ENCODE measurements at places on chromosomes 4 and X.
A peak's percentile ranks its signal among the peaks of the same experiment; 100 is the strongest.

GRCh38 chr4:157271166-157271869 lies 50.8 kb downstream of the GRIA2 start:
- DNase-seq = no peak

DNA sequence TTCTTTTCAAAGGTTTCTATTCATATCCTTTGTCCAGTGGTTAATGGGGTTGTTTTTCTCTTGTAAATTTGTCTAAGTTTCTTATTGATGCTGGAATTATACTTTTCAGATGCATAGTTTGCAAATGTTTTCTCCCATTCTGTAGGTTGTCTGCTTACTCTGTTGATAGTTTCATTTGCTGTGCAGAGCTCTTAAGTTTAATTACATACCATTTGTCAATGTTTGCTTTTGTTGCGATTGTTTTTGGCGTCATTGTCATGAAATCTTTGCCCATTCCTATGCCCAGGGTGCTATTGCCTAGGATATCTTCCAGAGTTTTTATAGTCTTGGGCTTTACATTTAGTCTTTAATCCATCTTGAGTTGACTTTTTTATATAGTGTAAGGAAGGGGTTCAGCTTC lies 21.2 kb upstream of the UGT8 start:
- DNase-seq = no peak

DNA sequence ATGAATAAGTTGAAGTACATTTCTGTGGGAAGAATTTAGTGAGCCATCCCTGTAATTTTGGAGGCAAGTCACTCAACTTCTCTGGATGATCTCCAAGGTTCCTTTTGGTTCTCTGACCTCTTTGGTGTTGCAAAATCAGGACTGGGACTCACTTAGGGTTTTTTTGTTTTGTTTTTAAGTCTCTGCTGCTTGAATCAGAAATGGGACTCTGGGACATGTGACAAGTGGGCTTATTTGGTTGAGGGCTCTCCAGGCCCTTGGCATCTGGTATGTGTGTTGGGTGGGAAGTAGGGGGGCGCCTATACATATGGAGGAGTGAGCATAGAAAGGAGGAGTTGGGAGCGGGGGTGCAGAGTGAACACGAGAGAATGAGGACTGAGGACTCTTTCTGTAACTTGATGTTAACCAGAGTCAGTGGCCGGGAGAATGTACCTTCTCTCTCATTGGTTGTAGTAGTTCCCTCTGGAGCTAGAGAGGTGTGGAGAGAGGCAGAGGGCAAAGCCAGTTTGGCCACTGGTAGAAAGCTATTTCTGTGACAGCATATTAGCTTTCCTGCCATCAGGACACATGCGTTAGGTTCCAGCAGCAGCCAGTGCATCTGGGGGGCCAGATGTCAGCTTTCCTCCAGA lies 1.9 kb downstream of the ARHGAP10 start:
- DNase-seq = no peak

- DNase-seq = no peak
Observed at GRCh38 chr4:143438710-143439109, 74.8 kb upstream of the SMARCA5 start.

GRCh38 chr4:140095694-140096482 lies 58.1 kb downstream of the MAML3 start:
- peak; percentile 58 for DNase-seq

DNA sequence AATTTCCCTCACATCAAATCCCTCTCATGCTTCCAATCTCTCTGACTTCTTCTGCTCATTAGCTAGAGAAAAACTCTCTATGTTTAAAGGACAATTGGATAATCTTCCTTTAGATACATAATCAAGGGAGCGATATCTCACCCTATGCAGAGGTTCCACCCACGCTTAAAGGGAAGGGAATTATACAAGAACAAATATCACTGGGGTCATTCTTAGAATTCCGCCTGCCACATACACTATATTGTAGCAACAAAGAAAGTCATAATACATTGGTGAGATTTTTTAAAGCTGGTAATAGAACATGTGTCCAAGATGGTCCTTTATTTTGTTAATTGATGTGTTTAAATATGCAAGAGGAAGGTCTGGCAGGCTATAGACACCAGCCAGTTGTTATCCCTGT lies 31.5 kb downstream of the NKX6-1 start:
- no peak for DNase-seq

DNA sequence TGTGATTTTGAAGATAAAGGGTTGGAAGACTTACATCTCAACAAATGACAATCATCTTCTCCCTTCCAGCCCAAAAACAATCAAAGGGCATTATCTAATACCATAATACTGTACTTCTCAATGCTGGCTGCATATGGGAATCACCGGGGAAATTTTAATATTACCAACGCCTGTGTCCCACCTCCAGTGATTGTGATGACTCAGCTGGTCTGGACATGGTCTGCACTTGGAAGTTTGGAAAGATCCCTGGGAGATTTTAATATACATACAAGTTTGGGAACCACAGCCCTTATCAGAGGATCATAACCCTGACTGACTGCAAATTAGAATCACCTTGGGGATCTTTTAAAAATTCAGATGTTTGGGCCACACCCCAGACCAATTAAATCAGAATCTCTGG lies 29.9 kb downstream of the ARL13A start:
- no peak for DNase-seq

DNA sequence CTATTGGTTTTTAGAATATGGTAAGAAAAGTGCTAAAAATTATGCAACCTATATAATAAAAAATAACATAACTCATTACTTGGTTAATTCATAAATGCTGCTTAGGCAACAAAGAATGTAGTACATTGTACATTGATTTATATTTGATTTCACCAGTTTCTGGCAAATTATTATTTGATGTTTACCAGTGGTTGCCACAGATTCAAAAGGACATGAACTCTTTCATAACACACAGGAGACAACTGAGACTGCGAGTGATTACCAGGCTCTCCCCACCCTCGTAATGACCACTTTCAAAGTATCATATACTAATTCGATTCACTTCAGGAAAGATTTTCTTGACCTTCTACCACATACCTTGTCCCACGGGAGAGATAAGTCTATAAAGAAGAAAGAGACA lies 158.5 kb downstream of the NR3C2 start:
- DNase-seq = no peak

DNA sequence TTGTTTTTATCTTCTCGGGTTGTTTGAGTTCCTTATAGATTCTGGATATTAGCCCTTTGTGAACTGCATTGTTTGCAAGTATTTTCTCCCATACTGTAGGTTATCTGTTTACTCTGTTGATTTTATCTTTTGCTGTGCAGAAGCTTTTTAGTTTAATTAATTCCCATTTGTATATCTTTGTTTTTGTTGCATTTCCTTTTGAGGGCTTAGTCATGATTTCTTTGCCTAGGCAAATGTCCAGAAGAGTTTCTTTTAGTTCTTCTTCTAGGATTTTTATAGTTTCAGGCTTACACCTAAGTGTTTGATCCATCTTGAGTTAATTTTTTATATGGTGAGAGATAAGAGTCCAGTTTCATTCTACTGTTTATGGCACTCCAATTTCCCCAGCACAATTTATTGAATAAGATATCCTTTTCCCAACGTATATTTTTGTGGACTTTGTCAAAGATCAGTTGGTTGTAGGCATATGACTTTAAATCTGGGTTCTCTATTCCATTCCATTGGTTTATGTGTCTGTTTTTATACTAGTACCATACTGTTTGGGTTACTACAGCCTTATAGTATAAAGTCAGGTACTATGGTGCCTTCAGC lies 54.3 kb downstream of the EGF start:
- no peak for DNase-seq

DNA sequence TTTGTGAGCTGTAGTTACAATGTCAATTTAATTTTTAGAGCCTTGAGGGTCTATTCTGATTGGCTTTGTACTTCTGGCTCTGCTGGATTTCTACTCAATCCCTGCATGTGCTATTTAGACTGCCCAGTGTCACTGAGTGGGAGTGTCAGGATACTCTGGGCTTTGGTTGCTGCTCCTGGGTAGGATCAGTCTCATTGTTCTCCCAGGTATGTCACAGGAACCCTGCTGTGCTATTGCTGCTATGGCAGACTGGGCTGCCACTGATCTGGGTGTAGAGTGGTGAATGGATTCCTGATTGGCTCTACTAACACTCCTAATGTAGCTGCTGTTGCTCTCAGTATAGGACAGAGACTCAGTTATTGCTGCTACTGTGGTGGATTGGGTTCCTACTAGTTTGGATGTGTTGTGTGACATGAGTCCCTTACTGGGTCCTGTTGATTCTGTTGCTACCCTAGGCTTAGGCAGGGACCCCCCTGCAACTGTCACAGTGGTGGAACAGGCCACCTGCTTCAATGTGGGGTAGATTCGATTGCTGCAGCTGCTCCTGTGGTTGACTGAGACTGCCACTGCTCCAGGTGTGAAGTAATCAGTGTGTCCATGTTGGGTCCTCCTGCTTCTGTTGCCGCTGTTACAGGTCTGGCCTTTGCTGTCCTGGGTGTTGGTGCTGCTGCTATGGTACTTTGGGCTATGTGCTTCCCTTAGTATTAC lies 707.8 kb upstream of the AMOT start:
- DNase-seq = no peak

DNA sequence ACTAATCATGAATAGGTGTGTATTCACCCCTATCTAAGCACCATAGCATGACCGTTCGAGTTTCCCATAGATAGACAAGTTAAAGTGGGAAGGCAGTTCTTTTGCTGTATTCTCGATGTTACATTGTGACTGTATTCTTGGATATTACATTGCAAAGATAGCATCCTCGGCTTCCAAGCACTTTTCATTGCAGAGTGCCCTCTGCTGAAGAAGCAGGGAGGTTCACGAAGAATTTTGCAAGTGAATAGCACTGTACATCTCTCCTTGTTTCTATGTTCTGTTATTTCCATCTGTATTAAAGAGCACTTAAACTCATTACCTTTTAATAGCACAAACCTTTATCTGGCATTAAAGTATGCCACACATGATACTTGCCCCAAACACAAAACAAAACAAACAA lies 426.7 kb upstream of the ARX start:
- no peak for DNase-seq

GRCh38 chr4:168790898-168791297 lies 219.2 kb downstream of the CBR4 start:
- DNase-seq = no peak

DNA sequence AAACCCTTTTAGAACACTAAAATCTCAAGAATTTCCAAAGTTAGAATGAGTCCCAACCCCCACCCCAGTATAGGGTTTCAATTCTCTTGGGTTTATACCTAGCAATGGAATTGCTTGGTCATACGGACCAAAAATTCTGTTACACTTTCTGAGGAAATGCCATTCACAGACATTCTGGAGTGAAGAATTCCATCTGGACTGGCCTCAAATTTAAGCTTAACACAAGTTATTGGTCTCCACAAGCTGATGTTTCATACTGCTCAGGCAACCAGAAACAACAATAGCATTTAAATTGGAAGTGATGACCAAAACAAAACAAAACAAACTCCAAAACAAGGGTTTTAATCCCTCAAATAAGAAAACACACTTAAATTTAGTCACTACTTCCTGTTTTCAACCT lies 51.1 kb downstream of the GPC4 start:
- no peak for DNase-seq

DNA sequence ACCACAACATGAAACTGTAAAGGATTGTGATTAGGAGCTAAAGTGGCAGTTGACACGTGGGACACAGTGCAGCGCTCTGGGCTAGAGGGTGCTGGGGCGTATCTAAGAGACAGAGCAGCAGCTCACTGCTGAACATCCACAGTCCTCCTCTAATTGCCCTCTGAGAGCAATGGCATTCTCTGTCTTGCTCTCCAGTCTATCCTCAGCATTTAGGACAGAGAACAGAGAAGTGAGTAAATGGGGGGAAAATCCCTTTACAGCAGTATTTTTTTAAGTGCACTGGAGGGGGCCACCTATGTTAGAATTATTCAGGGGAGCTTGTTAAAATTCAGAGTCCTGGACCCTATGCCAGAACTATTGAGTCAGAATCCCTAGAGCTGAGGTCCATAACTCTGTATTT lies 4.2 kb upstream of the TMEM154 start:
- no peak for DNase-seq

DNA sequence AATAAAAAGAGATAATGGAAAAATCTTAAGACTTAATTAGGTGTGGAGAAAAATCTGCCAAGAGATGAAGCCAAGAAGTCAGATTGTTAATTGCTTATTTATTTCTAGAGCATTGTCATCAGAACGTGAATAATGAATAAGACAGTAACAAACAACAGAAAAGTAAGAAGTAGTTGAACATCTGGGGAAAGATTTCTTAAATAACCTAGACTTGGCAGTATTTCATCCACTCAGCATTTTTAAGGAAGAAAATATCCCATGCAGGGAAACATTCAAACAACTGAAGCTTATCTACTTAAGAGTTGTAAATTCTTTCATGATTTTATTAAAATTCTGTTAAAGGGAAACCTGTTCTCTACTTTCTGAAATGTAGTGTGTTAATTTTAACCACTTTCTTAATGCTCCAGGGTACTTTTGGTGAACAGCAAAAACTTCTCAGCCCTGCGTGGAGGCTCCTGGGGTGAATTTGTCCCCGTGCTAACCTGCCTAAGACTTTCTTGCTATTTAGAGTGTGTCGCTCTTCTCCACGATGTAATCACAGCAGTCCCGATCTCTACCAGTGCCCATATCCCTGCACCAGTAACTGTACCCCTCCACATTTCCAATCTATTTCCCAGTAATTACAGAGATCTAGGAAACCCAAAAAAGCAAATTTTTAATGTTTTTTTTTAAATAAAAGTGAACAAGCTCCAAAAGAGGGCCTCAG lies 124.6 kb downstream of the CORIN start:
- DNase-seq = no peak

DNA sequence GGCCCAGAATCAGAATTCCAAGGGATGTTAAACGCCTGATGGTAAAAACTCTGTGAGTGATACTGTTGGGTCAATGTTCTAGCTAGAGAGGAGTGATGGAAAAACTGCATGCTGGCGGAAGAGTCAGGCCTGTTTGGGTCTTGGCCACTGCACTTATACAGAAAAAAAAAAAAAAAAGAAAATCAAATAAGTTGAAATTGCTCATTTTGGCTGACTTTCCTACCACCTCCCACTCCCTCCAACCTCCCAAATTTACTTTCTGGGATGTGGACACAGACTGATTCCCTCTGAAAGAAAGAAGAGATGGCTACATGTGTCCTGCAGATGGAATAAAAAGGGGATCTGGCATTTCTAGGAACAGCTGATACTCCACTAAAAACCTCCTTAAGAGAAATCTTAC lies 234.1 kb upstream of the GIMD1 start:
- DNase-seq = no peak

DNA sequence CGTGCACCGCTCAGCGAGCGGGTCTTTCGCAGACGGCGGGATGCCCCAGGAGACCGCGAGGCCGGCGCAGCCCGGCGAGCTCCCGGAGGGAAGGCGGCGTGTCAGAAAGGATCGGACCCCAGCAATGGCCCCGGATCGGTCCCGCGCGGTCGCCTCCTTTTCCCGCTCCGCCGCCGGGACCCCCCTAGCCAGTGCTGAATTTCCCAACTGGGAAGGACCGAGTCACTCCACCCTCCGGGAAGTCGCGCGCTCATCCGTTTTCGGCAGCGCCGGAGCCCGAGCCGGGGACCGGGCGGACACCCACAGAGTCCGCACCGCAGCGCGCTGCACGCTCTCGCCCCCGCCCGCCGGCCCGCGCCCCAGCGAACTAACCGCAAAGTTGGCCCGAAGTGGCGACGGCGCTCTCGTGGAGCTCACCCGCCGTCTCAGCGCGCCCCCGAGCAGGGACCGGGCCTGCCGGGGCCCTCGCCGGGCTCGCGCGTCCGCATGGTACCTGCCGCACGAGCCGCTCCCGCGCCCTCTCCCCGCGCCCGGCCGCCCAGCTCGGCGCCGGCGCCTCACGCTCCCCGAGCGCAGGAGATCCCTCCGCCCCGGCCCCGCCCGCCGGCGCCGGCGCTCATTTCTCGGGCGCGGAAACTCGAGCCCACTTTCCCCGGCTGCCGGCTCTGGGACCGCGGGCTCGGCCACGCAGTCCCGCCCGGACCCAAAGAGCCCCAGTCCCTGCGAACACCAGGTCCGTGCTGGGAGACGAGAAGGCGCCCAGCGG lies at the start of gene FAT1:
TSS of gene FAT1 (minus strand) at position 565 of the 766 bp plus-strand sequence. CDS start 14,029 bp downstream, outside the sequence.
- DNase-seq = no peak

All from activated CD8-positive, alpha-beta memory T cell treated with anti-CD3 and anti-CD28 coated beads for 4 hours (primary cell).